Mucosa of gallbladder (tissue), 1 donor: ENCODE measurements at places on chromosomes 2 and 18. TPM values are rescaled to one million over a fixed set of nuclear protein-coding genes. Genes with fewer than 3 reads are reported as not detected.

DNA sequence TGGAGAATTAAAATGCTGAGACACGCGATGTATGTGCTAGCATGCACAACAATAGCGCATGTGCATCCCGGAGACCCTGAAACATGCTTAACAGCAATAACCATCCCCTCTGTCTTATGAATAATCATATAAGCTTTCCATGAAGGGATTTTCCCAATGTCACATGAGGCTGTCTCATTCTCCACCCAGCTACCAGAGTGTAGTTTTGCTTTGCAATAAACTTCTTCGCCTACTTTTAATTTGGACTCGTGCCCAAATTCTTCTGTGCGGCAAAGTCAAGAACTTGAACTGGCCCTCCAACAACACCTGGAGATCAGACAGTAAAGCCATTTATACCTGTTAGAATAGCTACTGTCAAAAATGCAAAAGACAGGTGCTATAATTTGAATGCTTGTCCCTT is 15.5 kb downstream of the LYG1 start:
- DNase-seq, result no peak

HRH4 gene
- total RNA-seq, result not detected

- no peak for DNase-seq
These were observed 51.9 kb downstream of the APLF start for GRCh38 chr2:68519236-68519635.

DNA sequence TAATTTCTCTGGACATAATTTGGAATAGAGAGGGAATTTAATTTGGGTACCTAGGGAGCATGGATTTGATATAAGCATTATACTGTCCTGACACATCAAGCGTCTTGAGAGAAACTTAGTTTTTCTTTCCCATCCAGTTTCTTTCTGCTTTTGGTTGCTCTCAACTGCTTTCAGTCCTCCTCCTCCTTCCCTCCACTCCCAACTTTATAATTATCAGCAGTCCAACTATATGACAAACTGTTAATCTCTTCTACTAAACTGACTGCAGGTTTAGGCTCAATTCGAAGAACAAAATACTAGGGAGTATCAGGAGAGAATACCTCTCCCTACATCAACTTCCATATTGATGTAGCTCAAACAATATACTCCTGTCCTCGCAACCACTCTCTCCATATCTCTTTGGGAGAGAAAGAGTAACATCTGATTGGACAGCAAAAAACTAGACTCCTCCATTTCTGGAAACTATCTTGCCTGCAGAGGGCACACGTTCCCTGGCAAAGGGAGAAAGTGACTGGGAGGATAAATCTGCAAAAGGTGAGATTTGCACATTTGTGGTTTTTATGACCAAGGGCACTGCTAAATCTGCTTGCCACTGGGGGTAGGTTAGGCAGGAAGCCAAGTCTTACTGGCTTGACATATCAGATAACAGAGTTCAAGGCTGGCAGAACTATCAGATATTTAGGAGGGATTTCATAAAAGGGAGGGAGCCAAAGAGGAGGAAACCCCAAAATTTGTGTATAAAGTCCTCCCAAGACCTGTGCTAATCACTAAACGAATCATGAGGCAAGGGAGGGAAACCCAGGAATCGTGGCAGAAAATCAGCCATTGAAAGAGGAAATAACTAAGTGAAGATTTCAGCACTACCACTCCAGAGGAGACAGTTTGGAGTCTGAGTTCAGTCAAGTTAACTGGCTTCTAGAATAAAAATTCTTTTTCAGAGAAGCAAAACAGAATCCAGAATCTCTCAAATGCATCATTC is 40.0 kb downstream of the ICA1L start:
- peak; percentile 27 for DNase-seq

DNA sequence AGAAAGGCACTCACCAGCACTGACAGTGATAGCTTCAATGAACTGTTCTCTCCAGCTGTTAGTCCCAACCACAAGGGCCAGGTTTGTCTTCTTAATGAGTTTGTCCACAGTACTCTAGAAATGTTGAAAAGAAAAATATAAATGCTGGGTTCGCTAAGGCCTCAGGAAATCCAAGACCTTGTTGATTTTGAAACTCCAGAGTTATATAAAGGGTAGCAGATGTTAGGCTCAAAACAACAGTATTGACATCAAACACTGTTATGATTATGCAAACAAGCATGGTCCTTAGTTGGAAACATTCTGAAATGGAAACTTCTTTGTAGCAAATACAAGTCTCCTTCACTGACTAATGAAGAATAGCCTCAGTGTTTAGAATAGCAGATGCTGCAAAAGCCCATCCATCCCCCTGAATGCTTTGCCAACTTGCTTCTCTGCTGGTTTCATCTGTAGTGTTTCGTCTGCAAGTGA is 291.1 kb downstream of the SLC8A1 start:
- no peak for DNase-seq

DNA sequence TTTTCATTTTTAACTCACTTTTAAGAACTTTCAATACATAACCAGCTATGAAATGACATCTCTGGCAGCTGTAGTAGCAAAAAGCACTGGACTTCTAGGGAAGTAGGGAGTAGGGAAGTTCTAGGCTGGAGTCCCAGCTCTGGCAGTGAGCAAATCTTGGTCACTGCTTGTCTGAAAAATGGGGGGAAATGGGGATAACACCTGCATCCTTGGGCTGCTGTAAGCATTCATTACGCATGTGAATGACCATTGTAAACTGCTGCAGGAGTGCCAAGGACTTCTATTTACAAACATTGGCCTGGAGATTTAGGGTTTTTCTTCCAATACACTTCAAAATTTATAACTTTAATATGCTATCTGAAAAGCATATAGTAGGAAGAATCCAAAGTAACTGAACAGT is 972 bp upstream of the MPP4 start:
- no peak for DNase-seq

- DNase-seq, result no peak
These were observed 4.1 kb upstream of the LOXHD1 start for GRCh38 chr18:46660957-46661749.

HSBP1L1 gene
- 21.4 TPM for total RNA-seq

GRCh38 chr2:137133225-137133624 is 367.9 kb downstream of the THSD7B start:
- no peak for DNase-seq

C2orf72 gene
- 34.2 TPM for total RNA-seq

DNA sequence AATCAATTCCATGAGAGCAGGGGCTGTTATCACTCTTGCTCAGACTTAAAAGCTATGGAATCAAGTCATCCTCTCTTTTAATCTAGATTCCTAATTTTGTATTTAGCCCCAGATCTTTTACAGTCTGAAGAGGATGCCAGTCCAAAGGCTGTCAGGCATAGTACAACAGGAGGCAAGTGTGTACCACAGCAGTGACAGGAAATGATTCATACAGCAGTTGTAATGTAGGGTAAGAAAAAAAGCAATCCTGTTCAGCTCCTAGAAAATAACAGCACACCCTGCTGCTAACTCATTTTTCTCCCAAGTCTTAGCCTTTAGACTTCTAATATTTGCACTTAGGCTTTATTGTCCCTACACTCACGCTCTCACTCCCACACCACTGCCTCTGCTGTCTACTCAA is 127.8 kb upstream of the SYT4 start:
- DNase-seq, result no peak

NRP2 gene
- 146 TPM for total RNA-seq

DNA sequence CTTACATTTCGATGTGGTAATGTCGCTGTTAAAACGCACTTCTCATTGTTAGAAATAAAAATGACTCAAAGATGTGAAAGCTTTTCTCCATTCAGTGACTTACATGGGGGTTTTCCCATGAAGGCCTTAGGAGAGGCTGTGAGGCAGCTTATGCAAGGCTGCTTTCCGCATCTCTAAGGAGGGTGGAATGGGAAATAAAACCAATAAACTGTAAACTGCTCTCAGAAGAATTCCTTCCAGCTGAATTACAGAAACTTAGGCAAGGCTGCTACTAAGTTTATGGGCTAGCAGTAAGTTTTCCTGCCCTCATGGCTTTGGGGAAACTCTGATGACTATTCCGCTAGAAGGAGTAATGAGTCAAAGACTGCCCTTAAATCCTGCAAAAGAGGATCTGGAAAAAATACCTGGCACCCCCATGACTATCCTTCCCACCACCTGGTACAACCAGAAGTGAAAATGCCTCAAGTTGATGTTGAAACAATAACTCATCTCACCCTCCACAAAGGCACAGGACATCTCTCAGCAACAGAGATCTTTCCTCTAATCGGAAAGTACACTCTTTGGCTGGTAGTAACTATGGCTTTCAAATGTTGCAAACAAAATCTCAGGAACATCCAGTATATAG is 97.7 kb upstream of the SMAD7 start:
- no peak for DNase-seq

- no peak for DNase-seq
These were observed 999.1 kb downstream of the TSN start for GRCh38 chr2:122754561-122754960.

DNA sequence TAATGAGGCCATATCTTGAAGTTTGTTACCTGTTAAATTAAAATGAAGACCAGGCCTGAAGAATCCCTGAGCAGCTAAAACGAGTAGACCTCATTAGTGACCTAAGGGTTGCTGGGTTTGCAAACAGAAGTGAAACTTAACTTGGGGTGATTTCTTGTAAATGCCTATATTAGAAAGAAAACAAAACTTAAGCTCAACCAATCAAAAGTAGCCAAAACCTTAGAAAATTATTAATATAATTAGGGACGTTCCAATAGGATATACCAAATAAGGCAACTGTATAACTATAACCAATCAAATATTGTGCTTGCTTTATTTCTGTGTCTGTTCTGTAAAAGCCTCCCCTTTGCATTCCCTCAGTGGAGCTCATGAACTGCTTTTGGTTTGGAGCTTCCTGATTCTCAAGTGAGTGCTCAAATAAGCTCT is 137.9 kb upstream of the VRK2 start:
- DNase-seq, result no peak

UPP2 gene
- total RNA-seq, result not detected

DNA sequence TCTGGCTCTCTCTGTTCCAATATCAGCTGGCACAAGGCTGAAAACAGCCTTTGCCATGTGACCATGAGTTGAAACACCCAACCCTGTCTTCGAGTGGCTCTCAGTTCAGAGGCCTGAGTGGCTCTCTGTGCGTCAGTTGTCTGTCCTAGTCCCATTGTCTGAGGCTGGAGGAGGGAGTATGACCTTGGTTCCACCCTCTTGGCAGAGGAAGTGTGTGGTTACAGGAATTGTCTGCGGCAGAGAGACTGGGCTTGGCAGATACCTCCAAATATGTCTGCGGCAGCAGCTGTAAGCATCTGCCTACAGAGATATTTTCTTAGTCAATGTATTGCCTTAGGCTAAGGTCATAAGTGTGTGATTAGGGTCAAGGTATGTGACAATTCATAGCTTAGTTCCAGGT is 32.6 kb downstream of the CNGA3 start:
- peak; percentile 63 for DNase-seq

DNA sequence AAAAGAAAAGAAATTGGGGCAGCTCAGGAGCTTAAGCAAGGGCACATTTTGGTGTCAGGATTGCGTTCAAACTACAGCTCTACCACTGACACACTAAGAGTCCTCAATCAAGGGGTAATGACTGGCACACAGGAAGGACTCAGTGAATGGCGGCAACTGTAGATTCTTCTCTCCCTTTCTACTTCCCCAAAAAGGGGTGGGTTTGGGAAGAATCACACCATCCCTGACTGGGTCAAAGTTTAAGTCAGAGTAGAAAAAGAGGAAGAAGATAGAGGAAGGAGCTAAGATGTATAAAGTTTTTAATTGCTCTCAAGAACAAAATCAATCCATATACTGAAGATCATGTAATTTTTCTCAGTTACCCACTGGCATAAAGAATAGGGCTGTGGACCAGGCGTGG is 2.6 kb downstream of the NLRC4 start:
- no peak for DNase-seq

KIF5C gene
- 3.5 TPM for total RNA-seq

- DNase-seq, result no peak
These were observed 37.8 kb upstream of the KCNF1 start for GRCh38 chr2:10873790-10874437.

TEX44 gene
- total RNA-seq, result not detected

DNA sequence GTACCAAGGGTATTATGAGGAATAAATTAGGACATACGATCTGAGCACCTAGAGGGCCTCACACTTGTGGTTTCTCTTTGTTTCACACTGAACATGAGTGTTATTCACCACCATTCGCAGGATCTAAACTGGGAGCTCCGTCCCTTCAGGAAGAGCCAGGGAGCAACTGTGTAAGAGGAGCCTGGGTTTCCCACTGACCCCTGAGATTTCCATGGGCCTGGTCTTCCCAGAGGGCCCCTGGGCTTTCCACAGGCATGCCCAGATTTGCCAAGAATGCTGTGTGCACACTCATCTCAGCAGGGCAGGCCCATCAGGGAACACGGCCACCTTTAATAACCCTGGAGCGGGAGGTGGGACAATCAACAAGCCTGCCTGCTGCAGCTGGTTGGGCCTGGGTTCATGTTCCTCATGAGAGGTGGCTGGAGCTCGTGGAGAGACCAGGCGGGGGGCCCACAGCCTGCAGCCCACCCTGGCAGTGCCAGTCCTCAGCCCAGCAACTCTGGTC is 416.8 kb upstream of the MYT1L start:
- DNase-seq, result no peak

LRATD1 gene
- 33.4 TPM for total RNA-seq

SCYGR4 gene
- total RNA-seq, result not detected

- no peak for DNase-seq
These were observed 59.4 kb upstream of the MSTN start for GRCh38 chr2:190121971-190122370.

PIK3C3 gene
- total RNA-seq, result 45.6 TPM

NDC80 gene
- total RNA-seq, result 1.4 TPM

- DNase-seq, result no peak
These were observed 72.1 kb upstream of the DSG1 start for GRCh38 chr18:31245820-31246219.

DNA sequence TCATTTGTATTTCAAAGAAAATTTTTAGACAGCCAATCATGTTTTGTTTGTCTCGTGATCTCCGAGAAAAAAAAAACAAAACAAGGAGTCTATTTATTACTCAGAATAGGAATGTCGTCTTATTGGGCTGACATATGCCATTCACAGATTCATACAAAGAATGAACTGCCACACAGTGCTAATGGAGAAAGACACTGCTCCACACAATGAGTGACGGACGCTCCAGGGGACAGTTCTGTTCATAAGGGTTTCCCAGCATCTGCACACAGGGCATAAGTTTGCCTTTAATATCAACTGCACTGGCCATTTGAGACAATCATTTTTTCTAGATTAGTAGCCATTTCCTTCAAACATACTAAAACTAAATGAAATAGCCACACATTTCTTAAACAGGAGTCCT is 3.4 kb downstream of the SERTAD2 start:
- DNase-seq, result no peak

RRM2 gene
- 5.4 TPM for total RNA-seq

GRCh38 chr2:231621051-231621879 is 28.6 kb downstream of the TEX44 start:
- DNase-seq, result no peak

GRCh38 chr2:30139131-30139870 is 7.5 kb upstream of the YPEL5 start:
- no peak for DNase-seq

GRCh38 chr2:223328578-223328977 is 273.6 kb downstream of the SCG2 start:
- no peak for DNase-seq

GRCh38 chr2:232310121-232310520 is 68.4 kb upstream of the ALPP start:
- no peak for DNase-seq

LRRTM1 gene
- total RNA-seq, result 1.2 TPM

CHST10 gene
- total RNA-seq, result 5.7 TPM
